ENCODE measurements at places on chromosomes 2 and 18. TPM values are rescaled to one million over a fixed set of nuclear protein-coding genes. Genes with fewer than 3 reads are reported as not detected.
A peak's percentile ranks its signal among the peaks of the same experiment; 100 is the strongest.

GRCh38 chr2:232504438-232504837 lies 15.8 kb upstream of the PRSS56 start:
- DNase-seq: no peak

DNA sequence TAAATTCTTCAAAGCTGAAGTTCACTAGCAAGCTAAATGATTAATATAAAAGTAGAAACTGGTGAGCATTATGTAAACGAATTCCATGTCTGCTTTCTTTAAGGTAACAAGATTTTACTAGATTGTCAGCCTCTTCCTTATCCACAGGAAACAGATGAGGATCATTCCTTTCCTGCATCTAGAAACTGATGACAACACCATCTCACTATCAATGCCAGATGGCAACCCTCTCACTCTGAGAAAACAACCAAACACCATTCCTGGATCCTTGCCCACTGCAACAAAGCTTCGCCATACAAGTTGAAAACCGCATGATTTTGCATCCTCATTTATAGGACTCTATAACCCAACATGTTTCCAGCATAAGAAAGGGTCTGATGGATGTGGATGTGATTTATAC lies 122.9 kb downstream of the ZNF521 start:
- DNase-seq: no peak

- no peak for DNase-seq
Measured at GRCh38 chr2:64485961-64486360, 32.0 kb downstream of the LGALSL start.

- peak; percentile 92 for DNase-seq
Measured at GRCh38 chr2:27890924-27891672, 569 bp downstream of the BABAM2 start.

GRCh38 chr2:128695646-128696220 lies 377.1 kb upstream of the HS6ST1 start:
- DNase-seq: peak; percentile 11

DNA sequence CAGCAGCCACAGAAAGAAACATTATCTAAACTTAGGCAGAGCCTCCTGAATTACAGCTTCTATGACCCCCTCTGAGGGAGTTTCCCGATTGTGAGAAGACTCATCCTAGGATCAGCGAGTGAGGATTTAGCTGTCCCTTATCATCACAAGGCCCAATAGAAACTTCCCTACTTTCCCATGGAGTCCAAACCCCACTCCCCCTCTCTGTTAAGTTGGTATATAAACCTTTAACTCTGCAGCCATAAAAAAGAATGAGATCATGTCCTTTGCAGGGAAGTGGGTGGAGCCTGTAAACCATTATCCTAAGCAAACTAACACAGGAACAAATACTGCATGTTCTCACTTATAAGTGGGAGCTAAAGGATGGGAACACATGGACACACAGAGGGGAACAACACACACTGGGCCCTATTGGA lies 78.8 kb downstream of the MYL12B start:
- DNase-seq: no peak

DNA sequence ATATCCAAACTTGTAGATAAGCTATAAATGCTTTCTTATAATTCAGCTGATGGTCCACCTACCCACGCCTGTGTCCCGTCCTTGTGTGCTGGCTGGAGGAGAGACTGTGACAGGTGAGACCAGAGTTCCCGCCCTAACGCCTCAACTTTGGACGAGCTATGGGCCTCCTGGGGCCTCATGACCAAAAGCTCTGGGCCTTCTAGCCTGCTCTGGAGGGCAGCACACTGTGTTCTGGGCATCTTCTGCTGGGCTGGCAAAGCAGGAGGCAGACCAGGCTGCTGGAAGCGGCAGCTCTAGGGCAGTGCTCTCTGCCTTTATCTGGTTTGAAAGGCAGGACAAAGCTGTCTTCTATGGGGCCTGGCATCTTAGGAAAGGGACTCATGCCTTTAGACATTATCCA lies 26.0 kb upstream of the PAX8 start:
- DNase-seq: no peak

GRCh38 chr2:128812183-128812940 lies 493.7 kb upstream of the HS6ST1 start:
- DNase-seq: no peak

GRCh38 chr2:180219491-180219890 lies 212.4 kb upstream of the CWC22 start:
- DNase-seq: no peak

GRCh38 chr2:28729698-28730097 lies 21.9 kb upstream of the PPP1CB start:
- no peak for DNase-seq

ANKRD30BL gene
- total RNA-seq: not detected

- no peak for DNase-seq
Measured at GRCh38 chr2:129224486-129224885, 755.0 kb upstream of the RAB6C start.

PHOSPHO2 gene
- total RNA-seq: 3.4 TPM

DNA sequence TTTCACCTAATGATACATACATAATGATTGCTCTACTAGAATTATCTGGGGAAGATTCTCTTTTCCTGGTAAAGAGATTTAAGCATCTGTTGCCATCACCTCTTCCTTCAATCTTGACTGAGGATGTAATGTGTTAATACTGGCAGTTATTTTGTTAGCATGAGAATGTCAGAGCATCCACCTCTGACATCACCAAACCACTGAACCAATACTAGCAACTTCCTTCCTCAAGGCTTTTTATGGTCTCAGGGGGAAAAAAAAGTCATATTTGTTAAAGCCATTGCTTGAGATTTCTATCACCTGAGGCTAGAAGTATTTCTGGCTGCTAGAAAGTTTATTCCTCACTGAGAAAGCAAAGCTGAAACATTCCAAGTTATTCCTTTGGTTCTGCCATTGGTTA lies 48.5 kb downstream of the DSEL start:
- no peak for DNase-seq

ZNF804A gene
- total RNA-seq: not detected

FAM136A gene
- 21.2 TPM for total RNA-seq

GRCh38 chr2:60498127-60498815 lies 55.2 kb downstream of the BCL11A start:
- DNase-seq: no peak

- DNase-seq: no peak
Measured at GRCh38 chr2:111168528-111169239, 48.0 kb downstream of the BCL2L11 start.

DNA sequence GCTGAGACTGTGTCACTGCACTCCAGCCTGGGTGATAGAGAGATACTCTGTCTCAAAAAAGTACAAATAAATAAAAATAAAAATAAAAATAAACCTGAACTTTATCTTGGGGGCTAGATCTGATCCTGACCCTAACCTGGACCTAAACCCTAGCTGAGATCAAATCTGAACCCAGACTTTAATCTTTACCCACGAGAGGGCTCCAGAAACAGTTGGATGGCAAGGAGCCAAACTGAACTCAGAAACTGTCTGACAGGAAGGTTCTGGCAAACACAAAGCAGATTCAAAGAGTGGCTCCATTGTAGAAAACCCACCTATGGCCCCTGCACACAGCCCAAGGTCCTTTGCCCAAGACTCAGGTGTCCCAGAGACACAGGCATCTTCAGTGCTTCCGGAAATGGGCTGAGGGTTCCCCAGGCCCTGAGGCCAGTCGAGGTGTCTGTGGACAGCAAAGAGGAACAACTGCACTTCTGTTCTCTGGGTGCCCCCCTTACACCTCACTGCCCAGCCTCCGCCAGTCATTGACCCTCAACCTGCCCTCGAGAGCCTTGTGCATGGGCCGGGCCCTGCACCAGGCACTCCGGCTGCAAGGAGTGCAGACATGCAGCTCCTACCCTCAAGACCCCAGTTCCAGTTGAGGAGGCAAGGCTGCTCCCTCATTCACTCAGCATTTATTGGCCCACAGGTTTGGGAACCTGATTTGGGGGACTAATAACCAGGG lies 95.2 kb downstream of the TFCP2L1 start:
- DNase-seq: no peak

SP5 gene
- total RNA-seq: 0.33 TPM

MRPL30 gene
- 18.8 TPM for total RNA-seq

C2orf92 gene
- total RNA-seq: 3.0 TPM

REEP1 gene
- total RNA-seq: 29.4 TPM

ABHD3 gene
- total RNA-seq: 2.0 TPM

DNA sequence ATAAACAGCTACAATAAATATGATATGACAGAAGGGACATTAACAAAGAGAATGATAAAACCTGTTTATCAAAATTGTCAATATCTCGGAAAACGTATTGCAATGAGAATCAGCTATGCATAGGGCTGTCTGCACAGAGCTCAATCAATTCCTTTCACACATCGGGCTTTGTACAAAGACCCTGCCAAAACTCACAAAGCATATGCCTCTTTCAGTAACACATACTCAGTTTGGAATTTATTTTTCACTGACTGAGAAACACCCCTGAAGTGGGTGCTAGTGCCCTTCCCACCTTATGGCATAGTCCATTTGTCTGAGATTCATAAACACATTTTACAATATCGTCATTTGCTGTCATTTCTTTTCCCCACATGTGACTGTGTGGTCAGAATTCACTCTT lies 815.8 kb upstream of the FAM98A start:
- no peak for DNase-seq

GRCh38 chr18:59265246-59265973 lies 7.8 kb downstream of the RAX start:
- no peak for DNase-seq
